ENCODE measurements at places on chromosomes 12 and 14.

GRCh38 chr12:12724421-12725085 is 7.4 kb downstream of the CDKN1B start:
- DNase-seq, result peak; percentile 18

DNA sequence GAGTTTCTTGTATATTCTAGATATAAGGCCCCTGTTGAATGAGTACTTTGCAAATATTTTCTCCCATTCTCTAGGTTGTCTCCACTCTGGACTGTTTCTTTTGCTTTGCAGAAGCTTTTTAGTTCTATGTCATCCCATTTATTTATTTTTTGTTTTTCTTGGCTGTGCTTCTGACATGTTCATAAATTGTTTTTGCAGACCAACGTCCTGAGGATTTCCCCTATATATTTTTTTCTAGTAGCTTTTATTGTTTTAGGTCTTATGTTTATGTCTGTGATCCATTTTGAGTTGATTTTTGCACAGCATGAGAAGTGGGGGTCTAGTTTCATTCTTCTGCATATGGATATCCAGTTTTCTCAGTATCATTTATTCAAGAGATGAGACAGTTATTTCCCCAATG is 70.4 kb upstream of the BTG1 start:
- DNase-seq, result no peak

GRCh38 chr12:94235848-94236247 is 87.5 kb downstream of the PLXNC1 start:
- no peak for DNase-seq

- DNase-seq, result no peak
Measured at GRCh38 chr12:89736995-89737394, 28.4 kb upstream of the ATP2B1 start.

DNA sequence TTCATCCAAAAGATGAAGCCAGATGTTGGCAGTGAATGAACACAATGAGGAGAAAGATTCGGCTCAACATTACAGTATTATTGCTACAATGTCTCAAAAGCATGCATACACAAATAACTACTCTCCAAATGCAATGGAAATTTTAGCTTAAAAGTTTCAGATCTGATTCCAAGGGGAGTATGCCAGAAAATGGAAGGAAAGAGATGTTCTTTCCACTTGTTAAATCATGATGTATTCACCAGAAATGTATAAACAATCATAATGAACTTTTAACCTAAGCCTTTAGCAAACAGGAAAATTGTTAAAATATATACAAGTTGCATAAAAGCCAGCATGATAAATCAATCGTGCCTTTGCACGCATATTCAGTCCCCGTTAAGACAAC is 62.1 kb downstream of the SH2B3 start:
- DNase-seq, result no peak

- no peak for DNase-seq
Measured at GRCh38 chr12:99133401-99133800, 488.3 kb downstream of the APAF1 start.

DNA sequence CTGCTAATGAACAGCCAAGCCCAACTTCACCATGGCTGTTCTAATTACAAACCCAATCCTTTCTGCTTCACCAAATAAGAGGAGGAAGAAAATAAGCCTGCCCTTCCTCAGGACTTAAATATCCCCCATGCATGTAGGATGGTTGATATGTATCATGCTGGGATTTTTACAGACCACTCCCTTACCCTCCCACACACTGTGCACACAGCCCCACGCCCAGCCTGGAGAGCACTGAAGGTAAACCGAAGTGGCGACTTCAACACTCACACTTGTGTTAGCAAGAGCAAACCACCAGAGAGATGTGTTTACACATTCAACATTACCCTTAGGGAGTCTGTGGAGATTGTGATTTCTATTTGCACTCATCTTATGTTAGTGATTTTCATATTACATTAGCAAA is 241.2 kb downstream of the EGLN3 start:
- DNase-seq, result no peak

DNA sequence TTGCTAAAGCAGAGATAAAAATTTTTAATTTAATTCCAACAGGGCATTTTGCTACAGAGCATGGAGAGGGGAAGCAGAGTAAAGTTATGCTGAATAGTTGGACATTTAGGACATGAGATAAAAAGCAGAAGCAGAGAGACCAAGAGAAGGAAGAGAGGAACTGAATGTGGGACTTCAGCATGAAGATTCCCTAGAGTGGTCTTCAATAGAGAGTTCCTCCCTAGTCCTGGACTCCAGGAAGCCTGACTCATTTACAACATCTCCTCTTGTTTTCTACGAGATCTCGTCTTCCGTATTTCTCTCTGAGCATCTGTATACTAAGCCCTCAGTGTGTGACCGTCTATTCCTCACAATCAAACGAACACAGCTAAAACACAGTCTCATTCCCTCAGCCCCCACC is 35.2 kb upstream of the IFT81 start:
- no peak for DNase-seq

- DNase-seq, result no peak
Measured at GRCh38 chr12:97595426-97595831, 132.8 kb downstream of the RMST start.

DNA sequence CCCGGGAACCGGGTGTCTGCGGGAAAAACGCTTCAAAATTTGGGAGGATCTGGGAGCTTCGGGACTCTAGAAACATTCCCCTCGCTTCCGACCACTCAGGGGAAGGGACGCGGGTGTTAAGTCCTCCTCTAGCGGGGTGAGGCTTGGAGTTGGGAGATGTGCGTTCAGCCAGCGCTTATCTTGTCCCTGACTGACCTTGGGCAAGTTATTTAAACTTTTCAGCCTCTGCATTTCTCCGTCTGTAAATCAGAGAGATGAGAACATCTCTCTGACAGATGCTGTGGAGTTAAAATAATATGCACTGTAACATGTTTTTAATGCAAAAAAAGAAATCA is 76.9 kb upstream of the ANO4 start:
- no peak for DNase-seq

- DNase-seq, result no peak
Measured at GRCh38 chr12:2666846-2667245, 127.9 kb upstream of the FKBP4 start.

- DNase-seq, result no peak
Measured at GRCh38 chr14:104769324-104770071, 16.6 kb downstream of the SIVA1 start.

- DNase-seq, result no peak
Measured at GRCh38 chr12:11885261-11886038, 185.3 kb upstream of the BCL2L14 start.

- no peak for DNase-seq
Measured at GRCh38 chr14:89957376-89957775, 1.6 kb downstream of the TDP1 start.

DNA sequence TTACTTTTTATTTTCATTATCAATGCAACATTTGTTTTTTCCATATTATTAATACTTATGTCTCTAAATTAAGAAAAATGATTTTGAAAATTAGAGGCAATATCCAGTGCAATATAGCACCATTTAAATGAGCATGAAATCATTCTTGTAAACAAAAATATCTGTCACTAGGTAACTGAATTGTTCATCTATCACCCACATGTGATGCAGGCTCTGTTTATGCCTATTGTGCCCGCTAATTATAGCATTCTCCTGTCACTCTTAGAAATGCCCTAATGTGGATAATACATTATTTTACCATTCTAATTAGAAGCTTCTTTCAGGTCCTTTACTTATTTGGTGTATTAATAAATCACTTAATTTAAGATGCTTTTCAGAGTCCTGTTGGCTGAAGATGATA is 1332.4 kb downstream of the AACS start:
- no peak for DNase-seq

Data from CD4-positive, alpha-beta T cell treated with Interleukin-4 for 4 hours (primary cell).